Cardiac muscle cell (in vitro differentiated cells and primary cell): ENCODE measurements at places on chromosomes 16 and 17.

GRCh38 chr17:32495359-32496231, 8.8 kb downstream of the CDK5R1 start:
- DNase-seq: peak; percentile 62

GRCh38 chr17:986322-986929, 6.8 kb upstream of the NXN start:
- no peak for DNase-seq

DNA sequence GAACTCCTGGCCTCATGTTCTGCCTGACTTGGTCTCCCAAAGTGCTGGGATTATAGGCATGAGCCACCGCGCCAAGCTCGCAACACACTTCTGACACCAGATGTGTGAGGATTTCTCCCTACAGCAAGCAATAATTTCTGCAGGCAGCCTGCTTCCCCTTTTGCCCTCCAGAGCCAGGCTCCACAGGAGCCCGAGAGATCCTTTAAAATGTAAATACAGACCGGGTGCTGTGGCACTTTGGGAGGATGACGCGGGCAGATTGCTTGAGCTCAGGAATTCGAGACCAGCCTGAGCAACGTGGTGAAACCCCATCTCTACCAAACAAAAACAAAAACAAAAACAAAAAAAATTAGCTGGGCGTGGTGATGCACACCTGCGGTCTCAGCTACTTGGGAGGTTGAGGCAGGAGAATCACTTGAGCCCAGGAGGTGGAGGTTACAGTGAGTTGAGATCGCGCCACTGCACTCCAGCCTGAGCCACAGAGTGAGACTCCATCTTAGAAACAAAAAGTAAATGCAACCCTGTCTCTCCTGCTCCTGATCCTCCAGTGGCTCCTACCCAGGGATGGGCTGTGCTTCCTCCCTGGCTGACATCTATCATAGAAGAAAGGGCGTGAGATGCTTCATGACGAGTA, 14.7 kb downstream of the C16orf96 start:
- DNase-seq: no peak

- DNase-seq: no peak
Measured at GRCh38 chr16:58402796-58403195, 10.5 kb downstream of the GINS3 start.

DNA sequence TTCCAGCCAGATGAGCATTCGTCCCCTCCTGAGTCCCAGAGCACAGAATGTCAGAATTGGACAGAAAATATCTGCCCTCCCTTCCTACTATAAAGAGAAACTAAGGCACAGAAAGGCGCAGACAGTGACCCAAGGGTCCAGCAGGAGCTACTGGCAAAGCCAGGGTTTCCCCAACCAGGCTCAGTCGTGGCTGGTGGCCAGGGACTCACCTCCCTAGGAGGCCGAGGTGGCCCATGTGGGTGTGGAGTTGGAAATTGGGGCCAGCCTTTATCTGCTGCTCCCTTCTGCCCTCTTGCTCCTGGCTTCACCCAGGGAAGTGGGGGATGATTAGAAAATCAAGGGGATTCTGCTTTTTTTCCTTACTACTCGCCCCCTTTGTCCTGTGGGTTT, 1.1 kb downstream of the DRC7 start:
- DNase-seq: no peak

DNA sequence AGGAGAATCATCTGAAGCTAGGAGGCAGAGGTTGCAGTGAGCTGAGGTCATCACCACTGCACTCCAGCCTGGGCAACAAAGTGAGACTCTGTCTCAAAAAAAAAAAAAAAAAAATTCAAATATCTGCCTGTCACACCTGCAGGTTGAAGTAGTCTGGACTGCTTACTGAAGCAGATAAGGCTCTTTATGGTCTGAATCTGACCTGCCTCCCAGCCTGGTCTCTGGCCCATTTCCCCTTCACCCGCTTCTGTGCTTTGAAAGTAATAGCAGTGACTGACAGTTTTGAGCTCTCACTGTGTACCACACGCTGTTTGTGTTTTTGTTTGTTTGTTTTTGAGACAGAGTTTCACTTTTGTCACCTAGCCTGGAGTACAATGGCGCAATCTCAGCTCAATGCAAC, 5.8 kb downstream of the SEZ6L2 start:
- DNase-seq: no peak

- no peak for DNase-seq
Measured at GRCh38 chr17:68719431-68719830, 118.3 kb upstream of the FAM20A start.

- no peak for DNase-seq
Measured at GRCh38 chr17:76274112-76274956, 9.2 kb downstream of the UBALD2 start.
